ENCODE measurements at places on chromosomes 12 and 14.
A peak's percentile ranks its signal among the peaks of the same experiment; 100 is the strongest.

- DNase-seq: no peak
Observed at GRCh38 chr12:75196865-75197264, 12.8 kb downstream of the KCNC2 start.

GRCh38 chr14:67440513-67440912, 28.5 kb upstream of the PLEK2 start:
- no peak for DNase-seq

DNA sequence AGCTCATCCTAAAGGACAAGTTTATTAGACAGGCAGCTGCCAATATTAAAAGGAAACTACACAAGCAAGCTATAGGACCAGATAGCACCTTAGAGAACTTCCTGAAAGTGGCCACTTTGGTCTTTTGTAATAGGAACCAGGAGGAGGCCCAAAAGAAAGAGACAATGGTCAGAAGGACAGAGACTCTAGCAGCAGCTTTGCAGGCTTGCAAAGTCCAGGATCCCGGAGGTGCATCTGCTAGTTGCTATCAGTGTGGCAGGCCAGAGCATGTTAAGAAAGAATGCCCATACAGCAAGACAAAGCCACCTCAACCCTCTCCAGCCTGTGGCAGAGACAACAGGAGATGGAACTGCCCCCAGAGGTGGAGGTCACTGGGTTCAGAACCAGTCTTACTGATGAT, 23.4 kb downstream of the APOBEC1 start:
- DNase-seq: no peak

DNA sequence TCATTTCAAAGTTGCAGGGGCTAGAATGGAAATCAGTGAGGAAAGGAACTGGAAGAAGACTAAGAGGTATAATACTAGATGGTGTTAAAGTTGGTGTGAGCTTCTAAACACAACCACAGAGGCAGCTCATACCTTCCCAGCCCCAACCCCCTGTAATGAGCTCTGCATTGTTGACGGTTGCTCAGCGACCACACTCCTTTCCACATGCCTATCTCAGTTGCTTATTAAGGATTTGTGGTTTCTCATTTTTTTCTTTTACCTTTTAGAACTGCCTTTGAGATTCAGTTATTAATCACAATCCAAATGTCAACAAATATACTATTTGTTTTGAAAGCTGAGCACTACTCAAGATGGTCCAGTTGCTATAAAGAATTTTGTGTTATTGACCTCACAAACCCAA, 62.1 kb upstream of the KIF21A start:
- no peak for DNase-seq

GRCh38 chr14:51023964-51024363, 70.9 kb downstream of the TRIM9 start:
- no peak for DNase-seq

DNA sequence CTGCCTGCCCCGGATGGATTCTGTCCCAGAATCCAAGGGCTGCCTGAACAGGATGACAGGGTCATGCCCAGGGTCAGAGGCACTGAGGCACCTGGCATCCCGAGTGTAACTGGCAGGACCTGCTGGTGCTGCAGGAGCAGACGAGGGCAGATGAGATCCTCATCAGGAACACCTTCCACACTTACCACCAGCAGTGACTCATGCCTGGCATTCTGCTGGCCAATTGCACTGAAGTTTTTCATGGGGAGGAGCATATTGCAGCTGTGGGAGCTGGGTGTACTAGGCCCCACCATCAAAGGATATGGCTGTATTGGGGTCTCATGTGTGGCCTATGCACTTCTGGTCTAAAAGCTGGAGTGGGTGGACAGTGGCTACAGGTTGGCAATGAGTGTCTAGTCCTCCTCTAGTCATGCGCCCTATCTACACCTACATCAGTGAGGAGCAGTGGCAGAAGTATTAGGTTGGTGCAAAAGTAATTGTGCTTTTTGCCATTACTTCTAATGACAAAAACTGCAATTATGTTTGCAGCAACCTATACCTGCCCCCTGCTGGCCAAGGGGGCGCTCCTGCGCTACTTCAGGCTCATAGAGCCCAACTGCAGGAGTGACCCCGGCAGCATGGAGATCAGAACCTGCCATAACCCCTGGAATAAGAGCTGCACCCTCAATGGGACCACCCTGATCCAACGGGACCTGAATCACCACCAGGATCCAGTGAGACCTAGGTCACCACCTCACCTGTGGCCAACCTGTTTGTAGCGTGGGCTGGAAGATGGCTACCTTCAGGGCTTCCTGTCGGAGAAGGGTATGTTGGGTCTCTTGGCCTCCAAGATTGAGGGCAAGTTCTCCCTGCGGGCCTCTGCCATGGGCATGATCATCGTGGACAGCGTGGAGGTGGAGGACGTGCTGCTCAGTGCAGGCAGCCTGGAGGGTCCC, 8.0 kb upstream of the C12orf42 start:
- peak; percentile 43 for DNase-seq

GRCh38 chr14:77256694-77257093, 14.3 kb downstream of the NGB start:
- DNase-seq: no peak

GRCh38 chr12:108399514-108399913, 60.4 kb upstream of the CMKLR1 start:
- DNase-seq: no peak

DNA sequence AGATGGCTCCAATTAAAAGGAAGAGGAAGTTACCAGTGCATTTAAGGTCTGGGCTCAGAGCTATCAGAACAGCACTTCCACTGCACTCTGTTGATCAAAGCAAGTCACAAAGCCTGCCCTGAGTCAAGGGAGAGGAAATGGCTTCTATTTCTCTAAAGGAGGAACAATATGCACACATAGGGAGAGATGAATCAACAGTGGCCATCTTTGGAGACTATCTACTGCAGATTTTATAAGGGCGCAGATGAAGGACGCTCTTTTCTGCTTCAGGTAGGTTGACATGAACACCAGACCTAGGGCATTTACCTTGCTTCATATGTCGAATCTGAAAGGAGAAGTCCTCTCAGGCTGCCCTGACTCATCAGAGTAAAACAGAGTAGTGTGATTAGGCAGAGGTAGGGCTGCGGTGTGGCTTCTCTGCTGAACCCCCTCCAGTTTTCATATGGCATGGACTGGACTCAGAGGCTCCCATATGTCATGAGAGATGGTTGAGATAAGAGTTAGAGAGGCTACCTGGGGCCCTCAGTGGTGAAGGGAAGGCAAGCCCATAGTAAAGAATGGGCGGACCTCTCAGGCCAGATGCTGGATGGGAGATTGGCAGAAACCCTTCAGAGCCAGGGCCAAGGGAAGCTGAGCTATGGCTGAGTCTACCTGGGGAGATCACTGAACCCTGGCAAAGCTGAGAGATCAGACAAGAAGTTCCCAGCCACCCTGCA, 84.4 kb downstream of the ARF6 start:
- peak; percentile 36 for DNase-seq

- no peak for DNase-seq
Observed at GRCh38 chr14:35822501-35822900, 3.6 kb upstream of the BRMS1L start.

GRCh38 chr12:130602251-130602650, 113.8 kb downstream of the RIMBP2 start:
- no peak for DNase-seq

All from activated T-cell treated with anti-CD3 and anti-CD28 coated beads for 4 hours (primary cell).